Endodermal cell (in vitro differentiated cells): ENCODE measurements at places on chromosomes 12 and 14. TPM values are rescaled to one million over a fixed set of nuclear protein-coding genes. Genes with fewer than 3 reads are reported as not detected.

DNA sequence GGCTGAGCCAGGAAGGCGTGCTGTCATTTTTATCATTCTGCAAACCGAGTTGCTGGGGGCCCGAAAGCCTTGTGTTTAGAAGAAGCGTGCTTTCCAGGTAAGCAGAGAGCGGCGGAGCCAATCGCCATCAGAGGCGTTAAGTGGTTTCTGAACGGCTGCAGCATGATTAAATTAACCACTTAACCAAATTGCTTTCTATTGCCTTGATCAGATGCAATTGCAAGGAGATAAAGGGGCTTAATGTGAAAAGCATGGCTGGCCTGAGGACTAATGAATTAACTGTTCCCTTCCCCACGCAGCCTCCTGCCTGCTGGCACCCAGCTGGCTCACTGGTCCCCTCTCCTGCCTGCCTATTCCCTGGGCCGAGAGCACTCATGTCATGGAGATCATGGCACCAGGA, 36.6 kb upstream of the CHGA start:
- no peaks in the 10 kb centered on the region for H3K4me1 ChIP-seq
- H3K36me3 ChIP-seq: no peaks in the 10 kb centered on the region
- no peak for DNase-seq
- H3K4me3 ChIP-seq: no peak overlapping the region
- no peaks in the 10 kb centered on the region for H3K27me3 ChIP-seq
- no peak overlapping the region for H3K27ac ChIP-seq

GRCh38 chr12:57240926-57241401, 10.0 kb downstream of the STAC3 start:
- peaks cover 81% of the 10 kb centered on the region for H3K27me3 ChIP-seq
- DNase-seq: peak; percentile 88
- H3K36me3 ChIP-seq: no peaks in the 10 kb centered on the region
- H3K4me3 ChIP-seq: no peak overlapping the region

DNA sequence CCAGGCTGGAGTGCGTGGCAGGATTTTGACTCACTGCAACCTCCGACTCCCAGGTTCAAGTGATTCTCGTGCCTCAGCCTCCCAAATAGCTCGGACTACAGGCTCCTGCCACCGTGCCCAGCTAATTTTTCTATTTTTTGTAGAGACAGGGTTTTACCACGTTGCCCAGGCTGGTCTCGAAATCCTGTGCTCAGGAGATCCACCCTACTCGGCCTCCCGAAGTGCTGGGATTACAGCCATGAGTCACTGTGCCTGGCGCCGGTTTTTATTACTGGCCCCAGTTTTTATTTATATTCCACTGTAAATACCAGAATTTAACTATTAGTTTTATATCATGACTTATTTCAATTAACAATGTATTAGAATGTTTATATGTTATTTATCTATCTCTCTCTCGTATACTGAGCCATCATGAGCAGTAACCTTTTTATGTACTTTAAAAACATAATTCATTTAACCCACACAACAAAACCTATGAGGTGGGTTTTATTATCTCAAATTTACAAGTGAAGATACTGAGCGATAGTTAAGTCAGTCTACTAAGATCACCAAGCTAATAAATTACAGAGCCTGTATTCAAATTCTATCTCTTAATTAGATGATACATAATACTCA, 47.8 kb downstream of the HECTD1 start:
- peaks cover 77% of the 10 kb centered on the region for H3K36me3 ChIP-seq
- no peak overlapping the region for H3K27ac ChIP-seq
- no peak for DNase-seq
- no peak overlapping the region for H3K4me3 ChIP-seq
- no peaks in the 10 kb centered on the region for H3K4me1 ChIP-seq

GRCh38 chr12:86959766-86960458, 703.7 kb upstream of the MGAT4C start:
- no peak overlapping the region for H3K4me3 ChIP-seq
- no peaks in the 10 kb centered on the region for H3K4me1 ChIP-seq
- H3K36me3 ChIP-seq: no peaks in the 10 kb centered on the region
- no peak overlapping the region for H3K27ac ChIP-seq

- no peaks in the 10 kb centered on the region for H3K36me3 ChIP-seq
- no peak for DNase-seq
- H3K27me3 ChIP-seq: no peaks in the 10 kb centered on the region
Observed at GRCh38 chr14:26427097-26427496, 170.7 kb downstream of the NOVA1 start.

GRCh38 chr12:51126297-51126696, 42.9 kb upstream of the CSRNP2 start:
- no peak overlapping the region for H3K27ac ChIP-seq
- no peak overlapping the region for H3K4me3 ChIP-seq
- DNase-seq: no peak

- no peaks in the 10 kb centered on the region for H3K36me3 ChIP-seq
- H3K4me1 ChIP-seq: no peaks in the 10 kb centered on the region
- DNase-seq: no peak
- no peak overlapping the region for H3K27ac ChIP-seq
- no peak overlapping the region for H3K4me3 ChIP-seq
Observed at GRCh38 chr14:39739796-39740195, 307.6 kb upstream of the FBXO33 start.

GRCh38 chr12:47147739-47148138, 68.0 kb upstream of the AMIGO2 start:
- no peak overlapping the region for H3K4me3 ChIP-seq
- H3K4me1 ChIP-seq: no peaks in the 10 kb centered on the region
- H3K27me3 ChIP-seq: no peaks in the 10 kb centered on the region
- no peak for DNase-seq
- no peaks in the 10 kb centered on the region for H3K36me3 ChIP-seq

The TRMT5 gene
- 11.0 to 18.4 TPM (median 16.8 TPM) in 3 replicates for total RNA-seq

The AGAP2 gene
- total RNA-seq: 0.27 and 0.44 TPM in 2 replicates

The CCND2 gene
- total RNA-seq: 286 to 322 TPM (median 302 TPM) in 3 replicates

The PYGL gene
- 35.2 and 38.1 TPM in 2 replicates for total RNA-seq

The NKX2-1 gene
- 0.31 to 2.6 TPM in 2 of 3 replicates, not detected in the other for total RNA-seq

The RNASE2 gene
- not detected in 2 replicates for total RNA-seq

The AQP5 gene
- 0.62 and 0.90 TPM in 2 replicates for total RNA-seq

The RPS26 gene
- total RNA-seq: 35.8 and 44.3 TPM in 2 replicates
